RKO (cell line): ENCODE measurements at places on chromosomes 3 and 15.

DNA sequence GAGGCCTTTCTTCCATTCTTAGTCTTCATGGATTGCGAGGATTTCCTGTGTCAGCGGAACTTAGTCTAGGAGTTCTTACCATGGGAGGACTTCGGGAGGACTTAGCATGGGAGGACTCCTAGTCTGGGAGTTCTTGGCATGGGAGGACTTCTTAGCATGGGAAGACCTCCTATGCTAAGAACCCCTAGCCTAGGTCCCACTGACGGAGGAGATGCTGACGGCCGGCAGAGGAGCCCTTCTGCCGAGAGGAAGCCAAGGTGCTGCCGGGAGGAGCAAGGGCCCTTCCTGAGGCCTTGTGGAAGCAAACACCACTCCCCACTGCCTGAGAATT is 35.6 kb upstream of the LDHAL6B start:
- DNase-seq, result no peak

DNA sequence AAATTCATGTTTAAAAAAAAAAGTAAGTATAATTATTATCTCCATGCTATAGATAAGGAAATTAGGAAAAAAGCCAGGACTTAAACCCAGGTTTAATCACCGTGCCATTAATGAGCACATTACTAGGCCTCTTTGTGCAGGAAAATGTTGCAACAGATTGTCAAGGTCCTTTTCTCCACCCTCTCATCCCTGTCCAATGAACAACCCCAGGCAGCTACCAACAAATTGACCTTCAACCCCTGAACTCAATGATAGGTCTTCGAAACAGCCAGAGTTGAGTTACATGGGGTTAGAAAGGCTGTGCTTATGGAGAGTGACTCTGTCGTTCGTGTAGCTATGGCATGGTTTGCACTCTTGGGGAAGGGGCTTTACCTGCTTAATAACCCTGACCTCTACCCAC is 84.2 kb upstream of the CTNNB1 start:
- no peak for DNase-seq

- DNase-seq, result no peak
Measured at GRCh38 chr3:144164352-144164751, 192.7 kb downstream of the DIPK2A start.

- no peak for DNase-seq
Measured at GRCh38 chr3:197501879-197502620, 53.7 kb downstream of the BDH1 start.
